ENCODE measurements at places on chromosomes 7 and 10. TPM values are rescaled to one million over a fixed set of nuclear protein-coding genes. Genes with fewer than 3 reads are reported as not detected.

The AMPH gene
- total RNA-seq = 6.3 TPM

The DLG5 gene
- total RNA-seq = 28.3 TPM

The GPC2 gene
- total RNA-seq = not detected

The EIF4EBP2 gene
- total RNA-seq = 58.3 TPM

The IQUB gene
- 0.12 TPM for total RNA-seq

All from cardiac ventricle fibroblast (primary cell).